ENCODE measurements at places on chromosomes 3 and 15.

- no peak for DNase-seq
Measured at GRCh38 chr15:70632491-70633102, 130.8 kb downstream of the UACA start.

- DNase-seq = no peak
Measured at GRCh38 chr15:37375519-37375918, 275.2 kb upstream of the MEIS2 start.

DNA sequence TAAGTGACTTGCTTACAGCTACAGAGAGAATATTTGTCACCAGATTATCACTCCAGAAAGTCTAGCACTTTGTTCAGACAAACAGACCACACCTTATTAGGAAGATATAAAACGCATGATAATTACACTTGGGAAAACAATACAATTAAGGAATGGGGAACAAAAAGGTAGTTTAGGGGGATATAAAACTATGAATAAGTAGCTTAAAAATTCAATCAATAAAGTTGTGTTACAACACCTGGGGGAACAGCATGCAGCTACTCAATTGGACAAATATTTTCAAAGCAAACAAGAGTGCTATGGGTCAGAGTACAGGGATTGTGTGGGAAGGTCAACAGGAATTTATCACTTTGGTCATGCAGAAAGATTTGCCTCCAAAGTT, 15.1 kb downstream of the CLDN1 start:
- DNase-seq = no peak

- no peak for DNase-seq
Measured at GRCh38 chr3:143337387-143337786, 217.8 kb downstream of the CHST2 start.

DNA sequence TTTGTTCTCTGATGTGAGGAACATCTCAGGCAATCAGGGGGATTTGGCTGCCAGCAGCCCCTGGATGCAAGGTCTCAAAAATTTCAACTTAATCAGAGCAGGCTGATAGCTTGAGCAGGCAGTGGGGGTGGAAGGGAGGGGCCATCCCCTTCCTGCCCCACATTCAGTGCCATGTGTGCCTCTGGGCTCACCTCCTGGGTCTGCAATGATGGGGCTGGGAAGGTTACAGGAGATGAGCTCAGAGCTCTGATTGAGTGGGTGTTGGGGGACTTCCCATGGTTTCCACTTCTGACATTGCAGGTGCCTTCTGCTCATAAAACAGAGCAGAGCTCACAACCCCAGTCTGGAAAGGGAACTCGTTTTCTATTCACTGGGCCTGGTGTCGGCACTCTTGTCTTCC, 37.0 kb downstream of the PARP16 start:
- no peak for DNase-seq

GRCh38 chr3:186802701-186803100, 3.6 kb downstream of the RFC4 start:
- DNase-seq = no peak

- no peak for DNase-seq
Measured at GRCh38 chr3:143650120-143650519, 198.1 kb downstream of the SLC9A9 start.

- DNase-seq = no peak
Measured at GRCh38 chr3:112646623-112647022, 5.7 kb upstream of the CCDC80 start.

DNA sequence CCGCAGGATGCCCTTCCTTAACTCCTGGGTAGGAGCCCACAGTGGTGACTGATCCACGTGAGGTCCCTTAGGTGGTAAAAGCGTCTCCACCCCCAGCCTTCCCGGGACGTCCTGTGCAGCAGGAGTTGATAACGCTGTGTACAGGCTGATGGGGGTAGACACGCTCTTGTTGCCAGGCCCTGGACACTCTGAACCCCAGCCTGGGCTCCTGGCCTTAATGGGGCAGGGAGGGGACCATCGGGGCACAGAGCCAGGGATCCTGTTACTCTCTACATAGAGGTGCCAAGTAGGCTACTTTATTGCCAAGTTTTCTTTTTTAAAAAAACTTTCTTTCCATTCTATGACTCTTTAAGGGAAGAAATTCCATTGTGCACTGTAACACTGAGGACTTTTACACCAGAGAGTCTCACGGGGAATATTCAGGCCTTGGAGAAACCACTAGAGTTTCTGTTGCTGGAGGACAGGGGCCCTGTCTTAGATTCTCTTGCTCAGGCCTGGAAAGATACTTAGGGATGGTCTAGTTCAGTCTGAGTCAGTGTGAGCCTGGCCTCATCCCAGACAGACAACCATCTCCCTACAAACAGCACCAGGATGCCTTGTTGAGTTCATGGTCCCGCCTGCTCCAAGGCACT, 104.3 kb upstream of the RNU6-1 start:
- DNase-seq = no peak

DNA sequence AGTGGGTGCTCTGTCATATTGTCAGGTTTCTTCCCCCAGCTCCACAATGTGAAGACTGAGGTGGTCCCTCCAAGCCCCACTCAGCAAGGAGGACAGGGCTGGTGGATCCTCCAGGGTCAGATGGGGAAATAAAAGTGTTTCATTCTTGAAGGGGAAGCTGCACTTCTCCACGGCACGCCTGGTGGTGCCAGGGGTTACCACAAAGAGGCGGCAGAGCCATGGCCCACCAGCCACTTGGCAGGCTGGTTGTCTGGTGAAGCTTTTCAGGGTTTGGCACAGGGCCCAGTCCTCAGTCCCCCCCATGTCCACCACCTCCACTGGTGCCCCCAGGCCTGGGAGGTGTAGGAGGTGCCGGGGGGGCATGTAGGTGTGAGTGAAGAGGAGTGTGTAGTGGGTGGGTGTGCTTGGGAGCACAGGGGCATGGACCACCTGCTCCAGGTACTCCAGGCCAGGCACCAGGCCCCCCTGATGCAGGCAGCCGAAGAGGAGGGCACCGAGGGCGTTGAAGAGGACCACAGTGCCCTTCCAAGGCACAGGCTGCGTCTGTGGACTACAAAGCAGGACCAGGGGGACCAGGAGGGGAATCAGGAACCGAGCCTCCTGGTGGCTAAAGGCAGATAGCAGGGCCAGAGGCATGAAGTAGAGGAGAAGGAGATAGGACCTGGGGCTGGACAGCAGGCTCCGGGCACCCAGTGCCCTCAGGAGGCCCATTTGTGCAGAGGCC, 5.0 kb upstream of the NCBP2 start:
- DNase-seq = no peak

GRCh38 chr3:133965013-133965570, 64.6 kb downstream of the SLCO2A1 start:
- DNase-seq = no peak

- no peak for DNase-seq
Measured at GRCh38 chr3:121624147-121624899, 31.1 kb downstream of the FBXO40 start.
